ENCODE measurements at places on chromosomes 4 and X.

- no peak for DNase-seq
- H3K27ac ChIP-seq: no peak overlapping the region
- H3K27me3 ChIP-seq: no peaks in the 10 kb centered on the region
- no peaks in the 10 kb centered on the region for H3K36me3 ChIP-seq
Measured at GRCh38 chr4:135744928-135745327, 1543.3 kb upstream of the PABPC4L start.

- H3K36me3 ChIP-seq: no peaks in the 10 kb centered on the region
- peaks cover 3% of the 10 kb centered on the region for H3K4me1 ChIP-seq
- no peak for DNase-seq
- no peak overlapping the region for H3K4me3 ChIP-seq
- no peak overlapping the region for H3K27ac ChIP-seq
- H3K27me3 ChIP-seq: no peaks in the 10 kb centered on the region
Measured at GRCh38 chr4:180635281-180635680, 1607.9 kb upstream of the TENM3 start.

DNA sequence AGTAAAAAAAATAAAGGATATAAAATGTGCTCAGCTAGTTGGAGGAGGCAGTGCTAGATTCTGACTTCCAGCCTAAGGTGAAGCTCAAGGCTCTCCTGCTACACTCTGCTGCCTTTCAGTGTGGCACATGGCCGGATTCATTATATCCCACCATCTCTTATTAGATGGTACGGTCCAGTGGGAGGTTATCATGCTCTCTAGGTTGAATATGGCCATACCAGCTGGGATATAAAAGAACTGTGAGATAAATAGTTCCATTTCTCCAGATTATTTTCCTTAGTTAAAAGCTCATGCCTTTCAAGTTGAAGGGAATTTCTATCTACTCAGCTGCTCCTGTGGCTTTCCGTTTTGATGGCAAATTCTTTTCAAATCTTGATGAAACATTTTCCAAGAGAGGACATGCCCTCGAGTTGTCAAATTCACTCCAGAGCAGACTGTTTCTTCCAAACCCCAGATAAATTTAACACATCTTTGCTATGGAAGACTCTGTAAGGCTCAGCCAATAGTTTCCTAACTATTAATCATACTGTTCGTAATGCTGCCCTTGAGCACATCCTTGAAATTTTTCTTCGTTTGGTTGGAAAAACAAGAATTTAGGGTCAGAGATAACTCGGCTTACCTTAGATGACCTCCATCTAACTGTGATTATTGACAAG lies 2.2 kb upstream of the MGARP start:
- no peak overlapping the region for H3K27ac ChIP-seq
- no peaks in the 10 kb centered on the region for H3K36me3 ChIP-seq
- H3K27me3 ChIP-seq: peaks cover 6% of the 10 kb centered on the region

DNA sequence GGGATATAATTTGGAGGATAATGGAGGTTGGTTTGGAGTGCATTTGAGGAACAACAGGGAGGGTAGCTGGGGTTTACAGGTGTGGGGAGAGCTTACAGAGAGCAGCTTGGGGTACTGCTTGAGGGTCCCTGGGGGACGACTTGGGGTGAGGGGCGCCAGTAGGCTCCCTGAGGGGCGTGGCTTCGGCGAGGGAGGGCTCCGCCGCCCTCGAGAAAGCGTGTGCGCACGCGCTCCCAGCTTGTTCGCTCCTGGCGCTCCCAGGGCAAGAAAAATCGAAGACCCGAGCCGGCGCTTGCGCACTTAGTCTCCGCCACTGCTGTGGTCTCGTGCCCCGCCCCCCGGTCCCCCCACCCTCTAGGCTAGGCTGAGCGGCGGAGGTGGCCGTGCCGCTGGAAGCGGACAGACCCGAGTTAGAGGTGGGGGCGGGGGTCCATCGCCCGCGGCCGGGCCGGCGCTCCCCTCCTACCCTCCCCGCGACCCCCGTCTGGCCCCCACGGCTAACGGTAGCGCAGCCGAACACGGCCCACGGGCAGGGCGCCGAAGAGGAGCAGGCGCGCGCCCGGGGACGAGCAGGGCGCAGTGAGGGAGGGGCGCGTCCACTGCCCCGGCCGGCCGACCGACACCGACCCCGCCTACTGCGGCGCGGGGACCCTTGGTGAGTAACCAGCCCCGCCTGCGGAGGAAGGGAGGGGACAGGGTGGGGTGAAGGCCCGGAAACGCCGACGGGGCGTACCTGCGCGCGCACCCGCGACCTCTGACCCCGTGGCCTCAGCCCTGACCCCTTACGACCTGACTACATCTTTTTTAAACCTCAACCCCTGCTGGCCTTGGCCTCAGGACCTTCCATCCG lies 5.4 kb upstream of the CCDC120 start:
- H3K4me3 ChIP-seq: peak overlapping the region; percentile 94
- H3K36me3 ChIP-seq: peaks cover 11% of the 10 kb centered on the region
- peak; percentile 66 for DNase-seq
- H3K4me1 ChIP-seq: peaks cover 25% of the 10 kb centered on the region

DNA sequence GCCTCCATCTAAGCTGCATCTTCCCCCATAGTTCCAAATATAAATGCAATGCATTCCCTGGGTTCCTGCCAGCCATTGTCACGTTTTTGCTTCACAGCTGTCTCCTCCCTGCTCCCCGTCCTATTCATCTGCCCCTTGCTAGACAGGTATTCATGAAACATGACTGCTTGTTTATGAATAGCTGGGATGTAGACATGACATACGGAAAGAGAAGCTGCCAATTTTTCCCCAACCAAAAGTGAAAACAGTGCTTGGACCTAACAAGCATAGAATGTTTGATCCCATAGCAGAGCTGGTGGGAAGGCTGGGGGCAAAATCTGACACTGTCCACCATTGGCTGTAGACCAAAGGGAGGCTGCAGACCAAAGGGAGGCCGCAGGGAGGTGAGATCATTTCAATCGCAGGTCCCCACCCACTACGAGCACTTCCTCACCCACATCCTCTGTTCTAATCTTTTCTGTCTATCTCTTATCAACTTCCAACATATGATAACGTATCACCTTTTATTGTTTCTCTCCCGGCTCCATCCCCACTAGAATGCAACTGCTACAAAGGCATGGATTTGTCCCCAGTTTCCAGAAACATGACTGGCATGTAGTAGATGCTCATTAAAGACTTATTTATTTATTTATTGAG lies 8.5 kb upstream of the GYG2 start:
- H3K36me3 ChIP-seq: no peaks in the 10 kb centered on the region
- no peaks in the 10 kb centered on the region for H3K27me3 ChIP-seq
- no peak for DNase-seq
- no peak overlapping the region for H3K27ac ChIP-seq
- no peaks in the 10 kb centered on the region for H3K4me1 ChIP-seq
- no peak overlapping the region for H3K4me3 ChIP-seq

GRCh38 chr4:163603257-163603656 lies 108.8 kb downstream of the TMA16 start:
- H3K4me1 ChIP-seq: peaks cover 6% of the 10 kb centered on the region
- DNase-seq: no peak
- no peak overlapping the region for H3K4me3 ChIP-seq
- no peaks in the 10 kb centered on the region for H3K36me3 ChIP-seq
- no peak overlapping the region for H3K27ac ChIP-seq

GRCh38 chrX:140524556-140524955 lies 19.7 kb upstream of the SOX3 start:
- DNase-seq: no peak
- no peaks in the 10 kb centered on the region for H3K27me3 ChIP-seq
- no peaks in the 10 kb centered on the region for H3K4me1 ChIP-seq
- no peak overlapping the region for H3K27ac ChIP-seq
- no peak overlapping the region for H3K4me3 ChIP-seq
- no peaks in the 10 kb centered on the region for H3K36me3 ChIP-seq

DNA sequence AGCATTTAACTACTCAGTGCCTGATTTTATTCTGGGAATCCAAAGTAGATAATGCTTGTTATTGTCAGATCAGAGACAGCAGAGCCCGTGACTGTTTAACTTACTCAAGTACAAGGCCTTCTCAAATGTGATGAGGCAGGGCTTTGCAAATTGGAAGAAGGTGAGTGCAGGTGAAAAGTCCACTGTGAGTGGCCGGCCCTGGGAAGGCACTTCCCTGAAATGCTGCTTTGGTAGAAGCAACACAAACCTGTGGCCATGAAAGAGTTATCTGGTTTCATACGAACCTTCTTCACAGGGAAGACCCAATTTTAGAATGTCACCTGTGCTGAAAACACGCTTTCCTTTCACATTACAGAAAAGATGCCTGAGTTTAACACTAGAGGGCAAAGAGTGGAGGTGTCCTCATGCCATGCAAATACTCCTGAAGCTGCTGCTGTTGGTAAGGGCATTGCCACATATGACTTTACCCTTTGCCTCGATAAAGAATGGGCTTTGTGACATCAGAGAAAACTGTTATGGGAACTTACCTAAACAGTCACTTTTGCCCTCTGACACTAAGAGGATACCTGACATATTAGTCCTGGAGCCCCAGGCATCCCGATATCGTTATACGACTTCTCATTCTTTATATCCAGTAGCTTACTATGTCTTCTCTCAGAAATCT lies 8.0 kb downstream of the PPARGC1A start:
- H3K36me3 ChIP-seq: no peaks in the 10 kb centered on the region
- H3K27ac ChIP-seq: no peak overlapping the region
- peaks cover 38% of the 10 kb centered on the region for H3K4me1 ChIP-seq
- H3K27me3 ChIP-seq: no peaks in the 10 kb centered on the region
- no peak for DNase-seq
- H3K4me3 ChIP-seq: no peak overlapping the region

DNA sequence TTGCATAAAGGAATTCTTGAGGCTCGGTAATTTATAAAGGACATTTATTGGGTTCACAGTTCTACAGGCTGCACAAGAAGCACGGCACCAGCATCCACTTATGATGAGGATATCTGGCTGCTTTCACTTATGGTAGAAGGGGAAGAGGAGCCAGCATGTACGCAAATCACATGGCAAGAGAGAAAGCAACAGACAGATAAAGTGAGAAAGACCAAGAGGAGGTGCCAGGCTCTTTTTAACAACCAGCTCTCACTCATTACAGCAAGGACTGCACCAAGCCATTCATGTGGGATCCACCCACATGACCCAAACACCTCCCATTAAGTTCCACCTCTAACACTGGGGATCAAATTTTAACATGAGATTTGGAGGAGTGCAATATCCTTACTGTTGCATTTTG lies 1198.2 kb downstream of the ADGRL3 start:
- no peak for DNase-seq
- H3K4me1 ChIP-seq: no peaks in the 10 kb centered on the region
- peaks cover 1% of the 10 kb centered on the region for H3K27me3 ChIP-seq
- no peak overlapping the region for H3K27ac ChIP-seq

- H3K36me3 ChIP-seq: no peaks in the 10 kb centered on the region
- H3K27ac ChIP-seq: no peak overlapping the region
- no peak for DNase-seq
- no peak overlapping the region for H3K4me3 ChIP-seq
Measured at GRCh38 chrX:8084006-8084405, 87.1 kb downstream of the VCX2 start.

DNA sequence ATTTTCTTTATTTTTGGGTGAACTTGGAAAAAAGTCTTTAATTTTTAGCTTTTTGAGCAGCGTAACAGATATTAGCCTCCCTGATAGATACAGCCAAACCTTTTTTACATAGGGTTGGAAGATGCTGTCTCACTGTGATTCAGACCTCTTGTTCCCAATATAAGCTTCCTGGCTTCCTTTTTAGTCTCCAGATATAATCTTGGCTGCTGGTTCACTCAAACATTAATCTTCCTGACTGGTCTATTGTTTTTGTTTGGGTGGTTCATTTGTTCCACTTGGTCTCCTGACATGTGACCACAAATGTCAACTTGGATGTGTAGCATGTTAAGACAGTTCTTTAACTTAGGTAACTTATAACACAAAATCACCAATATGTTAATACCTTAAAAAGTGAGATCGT lies 23.0 kb downstream of the RPA4 start:
- H3K36me3 ChIP-seq: no peaks in the 10 kb centered on the region
- H3K4me3 ChIP-seq: no peak overlapping the region
- no peak for DNase-seq
- H3K4me1 ChIP-seq: peaks cover 3% of the 10 kb centered on the region

DNA sequence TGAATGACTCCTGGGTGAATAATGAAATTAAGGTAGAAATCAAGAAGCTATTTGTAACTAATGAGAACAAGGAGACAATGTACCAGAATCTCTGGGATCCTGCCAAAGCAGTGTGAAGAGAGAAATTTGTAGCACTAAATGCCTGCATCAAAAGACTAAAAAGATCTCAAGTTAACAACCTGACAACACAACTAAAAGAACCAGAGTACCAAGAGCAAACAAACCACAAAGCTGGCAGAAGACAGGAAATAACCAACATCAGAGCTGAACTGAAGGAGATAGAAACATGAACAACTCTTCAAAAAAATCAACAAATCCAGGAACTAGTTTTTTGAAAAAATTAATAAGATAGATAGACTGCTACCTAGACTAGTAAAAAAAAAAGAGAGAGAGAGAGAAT lies 8.4 kb downstream of the CFAP299 start:
- DNase-seq: no peak
- no peak overlapping the region for H3K27ac ChIP-seq
- peaks cover 4% of the 10 kb centered on the region for H3K27me3 ChIP-seq
- H3K36me3 ChIP-seq: no peaks in the 10 kb centered on the region
- H3K4me1 ChIP-seq: no peaks in the 10 kb centered on the region

GRCh38 chrX:119118780-119119395 lies 8.7 kb downstream of the KIAA1210 start:
- no peaks in the 10 kb centered on the region for H3K27me3 ChIP-seq
- no peak overlapping the region for H3K27ac ChIP-seq
- DNase-seq: peak; percentile 59
- no peaks in the 10 kb centered on the region for H3K36me3 ChIP-seq
- no peaks in the 10 kb centered on the region for H3K4me1 ChIP-seq
- H3K4me3 ChIP-seq: no peak overlapping the region

GRCh38 chrX:23504895-23505294 lies 162.4 kb upstream of the PRDX4 start:
- peaks cover 5% of the 10 kb centered on the region for H3K27me3 ChIP-seq
- no peaks in the 10 kb centered on the region for H3K36me3 ChIP-seq
- no peak overlapping the region for H3K27ac ChIP-seq

- H3K27me3 ChIP-seq: peaks cover 5% of the 10 kb centered on the region
- H3K4me1 ChIP-seq: peaks cover 2% of the 10 kb centered on the region
- no peak overlapping the region for H3K27ac ChIP-seq
- no peak overlapping the region for H3K4me3 ChIP-seq
- H3K36me3 ChIP-seq: no peaks in the 10 kb centered on the region
- no peak for DNase-seq
Measured at GRCh38 chr4:139256349-139256748, 23.7 kb downstream of the MGARP start.
